Type B pancreatic cell (in vitro differentiated cells): ENCODE measurements at places on chromosomes 16 and 17. TPM values are rescaled to one million over a fixed set of nuclear protein-coding genes. Genes with fewer than 3 reads are reported as not detected.

Gene CCL17
- total RNA-seq = not detected in 2 replicates

Gene DNASE1L2
- total RNA-seq = 0.57 and 2.6 TPM in 2 replicates

Gene NRN1L
- 0.80 and 1.1 TPM in 2 replicates for total RNA-seq

- no peak for DNase-seq
These were observed 85.3 kb downstream of the STXBP4 start for GRCh38 chr17:55053855-55054254.

DNA sequence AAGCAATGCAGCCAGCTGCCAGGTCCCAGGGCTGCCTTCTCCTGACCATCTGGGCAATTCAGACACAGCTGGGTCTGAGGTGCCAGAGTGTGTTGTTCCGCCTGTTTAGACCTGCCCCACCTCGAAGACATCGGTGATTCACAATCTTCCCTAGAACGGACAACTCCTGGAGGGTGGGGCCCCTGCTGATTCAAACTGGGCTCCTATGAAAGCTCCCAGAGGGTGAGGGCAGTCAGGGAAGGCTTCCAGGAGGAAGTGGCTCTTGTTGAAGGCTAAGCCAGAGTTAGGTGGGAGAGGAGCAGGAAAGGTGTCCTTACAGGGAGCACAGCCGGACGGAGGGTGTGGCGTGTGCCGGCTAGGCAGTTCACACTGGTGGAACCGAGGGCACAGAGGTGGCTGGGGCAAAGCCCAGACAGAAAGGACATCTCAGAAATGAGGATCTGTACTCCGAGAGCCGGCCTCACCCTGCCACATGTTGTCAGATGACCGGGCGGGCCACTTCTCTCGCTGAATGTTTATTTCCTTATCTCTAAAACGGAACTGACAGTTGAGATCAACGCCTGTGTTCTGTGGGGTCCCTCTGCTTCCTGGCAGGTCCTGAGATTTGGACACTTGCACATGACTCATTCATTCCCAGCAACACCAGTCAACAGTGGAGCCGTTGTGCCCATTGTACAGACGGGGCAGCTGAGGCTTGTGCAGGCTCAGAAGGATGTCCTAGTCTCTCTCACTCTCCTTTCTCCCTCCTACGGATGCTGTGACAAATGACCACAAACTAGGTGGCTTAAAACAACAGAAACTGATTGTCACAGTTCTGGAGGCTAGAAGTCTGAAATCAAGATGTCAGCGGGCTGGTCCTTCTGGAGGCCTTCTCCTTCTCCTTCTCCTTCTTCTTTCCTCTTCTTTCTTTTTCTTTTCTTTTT, 26.9 kb upstream of the LITAF start:
- DNase-seq = no peak

DNA sequence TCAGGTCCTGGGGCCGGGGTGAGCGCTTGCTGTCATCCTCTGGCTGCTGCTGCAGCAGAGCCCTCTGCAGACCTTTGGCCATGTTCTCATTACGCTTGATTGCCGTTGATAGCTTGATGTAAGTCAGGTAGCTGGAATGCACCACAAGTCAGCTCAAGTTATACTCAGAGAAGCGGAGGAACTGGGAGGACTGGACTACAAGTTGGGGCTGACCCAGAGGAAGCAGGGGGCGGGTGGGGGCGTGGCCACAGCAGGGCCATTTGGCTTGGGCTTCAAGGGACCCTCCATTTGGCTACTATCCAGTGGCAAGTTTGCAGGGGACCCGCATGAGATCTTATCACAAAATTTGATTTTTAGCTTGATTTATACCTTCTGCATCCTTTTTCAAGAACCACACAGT, 19.0 kb upstream of the EVPL start:
- no peak for DNase-seq

GRCh38 chr17:42178817-42179216, 2.1 kb downstream of the KCNH4 start:
- DNase-seq = no peak
